ENCODE measurements at places on chromosomes 2 and 18. TPM values are rescaled to one million over a fixed set of nuclear protein-coding genes. Genes with fewer than 3 reads are reported as not detected.
A peak's percentile ranks its signal among the peaks of the same experiment; 100 is the strongest.

DNA sequence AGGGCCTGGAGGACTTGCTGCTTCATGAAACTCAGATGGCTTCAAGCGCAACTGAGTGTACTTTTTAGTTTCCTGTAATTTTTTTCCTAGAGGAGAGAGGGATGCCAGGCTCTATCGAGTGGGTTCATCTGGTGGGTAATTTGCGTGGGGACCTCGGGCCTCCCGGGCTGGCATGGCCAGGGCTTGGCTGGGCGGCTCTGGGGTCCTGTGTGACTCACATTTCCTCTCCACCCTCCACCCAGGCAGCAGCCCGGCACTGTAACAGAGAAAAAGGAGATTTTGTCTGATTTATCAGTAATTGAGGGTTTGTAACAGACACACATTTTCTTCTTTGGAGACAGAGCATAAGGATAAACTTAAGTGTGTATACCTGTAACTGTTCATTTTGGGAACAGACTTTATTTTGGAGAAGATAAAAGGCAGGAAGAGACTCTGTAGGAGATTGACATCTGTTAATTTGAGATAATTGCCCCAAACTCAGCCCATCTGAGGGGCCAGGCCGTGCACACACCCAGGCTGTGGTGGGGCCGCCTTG is 64.3 kb downstream of the NFATC1 start:
- DNase-seq: no peak

DNA sequence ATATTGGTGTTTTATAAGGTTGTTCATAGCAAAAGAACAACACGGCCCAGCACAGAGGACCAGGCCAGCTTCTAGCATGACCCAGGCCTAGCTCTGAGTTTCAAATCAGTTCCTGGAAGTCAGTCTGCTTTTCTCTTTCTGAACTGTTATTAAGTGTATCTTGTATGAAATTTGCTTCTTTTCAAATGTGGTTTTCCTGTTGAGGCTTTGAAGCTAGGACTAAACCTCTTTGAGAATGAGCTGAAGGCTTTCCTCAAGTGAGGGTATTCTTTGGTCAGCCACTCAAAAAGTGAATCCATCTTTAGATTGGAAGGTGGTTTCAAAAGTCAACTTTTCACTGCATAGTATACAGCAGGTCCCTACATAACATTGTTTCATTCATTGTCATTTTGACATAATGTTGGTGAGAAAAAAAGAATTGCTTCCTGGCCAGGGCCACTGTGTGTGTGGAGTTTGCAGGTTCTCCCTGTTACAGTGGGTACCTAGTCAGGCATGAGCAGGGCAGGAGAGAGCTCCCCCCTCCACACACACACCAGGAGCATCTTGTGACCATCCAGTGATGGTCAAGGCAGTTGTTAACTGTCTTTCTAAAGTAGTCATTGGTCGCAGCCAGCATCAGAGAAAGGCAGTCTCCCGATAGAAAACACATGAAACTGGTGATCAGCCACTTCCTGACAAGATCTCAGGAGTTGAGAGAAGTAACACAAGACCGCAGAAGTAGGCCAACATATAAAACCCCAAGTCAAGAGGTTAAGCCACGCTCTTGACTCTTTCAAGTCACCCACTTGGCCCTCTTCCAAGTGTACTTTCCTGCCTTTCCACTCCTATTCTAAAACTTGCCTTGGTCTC is 6.7 kb upstream of the ACAA2 start:
- DNase-seq: no peak

- no peak for DNase-seq
Observed at GRCh38 chr18:45571714-45572113, 43.6 kb upstream of the SLC14A2 start.

GRCh38 chr18:47413327-47413726 is 161.9 kb upstream of the SKOR2 start:
- DNase-seq: no peak

GRCh38 chr2:67165523-67165990 is 231.6 kb upstream of the ETAA1 start:
- no peak for DNase-seq

GRCh38 chr2:2636813-2637212 is 305.7 kb upstream of the MYT1L start:
- DNase-seq: no peak

GRCh38 chr18:23300231-23300805 is 152.8 kb upstream of the RIOK3 start:
- DNase-seq: no peak

DNA sequence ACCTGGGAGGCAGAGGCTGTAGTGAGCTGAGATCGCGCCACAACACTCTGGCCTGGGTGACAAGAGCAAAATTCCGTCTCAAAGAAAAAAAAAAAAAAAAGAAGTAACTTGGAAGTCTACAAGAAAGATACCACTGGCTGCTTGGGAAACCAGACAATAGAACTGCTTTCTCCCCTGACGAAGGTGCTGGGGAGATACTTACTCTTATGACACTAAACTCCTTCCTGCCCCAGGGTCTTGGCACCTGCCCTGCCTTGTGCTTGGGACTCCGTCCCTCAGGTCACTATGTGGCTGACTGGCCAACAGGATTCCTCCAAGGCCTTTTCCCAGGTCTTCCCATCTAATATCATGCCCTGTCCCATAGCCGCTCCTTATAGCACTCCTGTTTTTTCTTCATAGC is 30.7 kb downstream of the INPP5D start:
- no peak for DNase-seq

DNA sequence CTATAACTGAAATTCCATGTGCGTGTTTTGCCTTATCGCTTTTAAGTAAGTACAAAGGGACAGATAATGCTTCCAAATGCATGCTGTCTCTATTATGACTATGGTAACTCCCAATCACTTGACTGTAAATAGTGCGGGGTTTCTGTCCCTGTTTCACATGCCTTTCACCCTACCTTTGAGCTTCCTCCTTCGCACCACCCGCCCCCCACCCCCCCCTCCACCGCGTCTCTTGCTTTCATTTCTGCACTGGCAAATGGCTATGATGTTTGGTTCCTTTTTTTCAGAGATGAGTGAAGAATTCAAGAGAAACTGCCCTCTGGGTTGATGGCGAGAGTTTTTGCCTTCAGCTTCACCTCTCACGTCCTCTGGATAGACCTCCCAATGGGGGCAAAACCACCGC is 25.0 kb upstream of the SPP2 start:
- peak; percentile 7 for DNase-seq

GRCh38 chr18:8793445-8794155 is 88.2 kb downstream of the MTCL1 start:
- no peak for DNase-seq

DNA sequence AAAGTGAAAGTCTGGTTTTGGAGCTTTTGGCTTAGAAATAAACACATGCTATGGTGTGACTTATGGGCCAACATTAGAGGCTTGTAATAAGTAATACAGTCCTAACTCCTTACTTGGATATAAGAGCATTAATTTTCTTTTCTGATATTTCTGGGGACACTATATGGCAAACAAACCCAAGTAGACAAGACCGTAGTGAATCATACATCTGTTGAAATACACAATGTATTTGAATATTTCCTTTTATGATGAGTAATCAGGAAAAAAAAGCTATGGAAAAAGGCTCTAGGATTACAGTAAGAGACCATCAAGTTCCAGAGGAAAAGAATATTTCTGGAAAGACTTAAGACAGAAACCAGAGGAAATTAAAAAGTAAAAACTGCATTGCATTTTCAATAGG is 146.0 kb upstream of the CYP26B1 start:
- DNase-seq: no peak

DNA sequence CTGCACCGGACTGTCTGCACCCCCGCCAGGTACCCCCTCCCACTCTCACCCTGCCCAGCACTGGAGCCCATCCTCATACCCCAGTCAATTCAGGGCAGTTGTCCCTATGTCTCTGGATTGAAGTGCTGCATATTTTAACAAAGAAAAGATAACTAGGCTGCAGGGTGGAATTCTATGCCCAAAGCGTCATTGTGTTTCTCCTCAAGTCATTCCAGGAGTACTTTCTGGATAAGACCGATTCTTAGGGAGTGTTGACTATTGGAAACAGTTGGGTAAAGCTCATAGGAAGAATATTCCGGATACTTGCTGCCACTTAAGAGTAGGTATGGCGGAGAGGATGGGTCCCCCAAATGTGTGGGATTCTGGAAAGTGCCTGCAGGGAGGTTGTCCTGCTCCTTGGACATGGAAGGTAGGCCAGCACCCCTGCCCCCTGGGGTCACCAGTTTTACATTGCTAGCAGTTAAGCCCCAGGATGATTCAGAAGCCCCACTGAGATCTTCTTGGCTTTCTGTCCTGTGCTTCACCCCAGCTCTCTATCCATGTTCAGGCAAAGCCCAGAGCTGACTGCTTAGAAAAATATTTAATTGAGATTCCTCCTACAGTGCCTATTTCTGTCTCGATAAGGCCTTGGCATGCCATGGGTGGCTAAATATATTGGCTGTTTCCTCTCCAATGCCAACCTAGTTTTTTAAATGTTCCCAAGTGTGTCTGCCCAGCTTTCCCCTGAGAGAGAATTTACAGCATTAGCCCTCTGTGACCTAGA is 48.2 kb downstream of the RPL37A start:
- no peak for DNase-seq

DNA sequence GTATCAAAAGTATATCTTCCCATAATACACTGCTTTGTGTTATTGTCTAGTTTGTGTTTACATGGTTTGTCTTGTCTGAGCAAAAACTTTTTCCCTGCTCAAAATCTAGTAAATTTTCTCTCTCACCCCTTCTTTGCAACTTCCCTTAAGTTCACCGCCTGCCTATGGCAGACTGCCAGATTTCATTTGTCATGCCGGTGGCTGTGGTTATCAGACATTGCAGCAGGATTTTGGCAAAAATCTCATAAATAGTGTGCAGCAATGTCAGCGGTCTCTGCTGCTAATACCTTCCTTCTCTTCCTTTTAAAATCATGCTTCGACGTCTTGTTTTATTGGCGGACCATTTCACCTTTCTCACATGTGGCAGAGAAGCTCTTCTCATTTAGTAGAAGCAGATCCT is 45.6 kb upstream of the TMEM178A start:
- peak; percentile 73 for DNase-seq

DNA sequence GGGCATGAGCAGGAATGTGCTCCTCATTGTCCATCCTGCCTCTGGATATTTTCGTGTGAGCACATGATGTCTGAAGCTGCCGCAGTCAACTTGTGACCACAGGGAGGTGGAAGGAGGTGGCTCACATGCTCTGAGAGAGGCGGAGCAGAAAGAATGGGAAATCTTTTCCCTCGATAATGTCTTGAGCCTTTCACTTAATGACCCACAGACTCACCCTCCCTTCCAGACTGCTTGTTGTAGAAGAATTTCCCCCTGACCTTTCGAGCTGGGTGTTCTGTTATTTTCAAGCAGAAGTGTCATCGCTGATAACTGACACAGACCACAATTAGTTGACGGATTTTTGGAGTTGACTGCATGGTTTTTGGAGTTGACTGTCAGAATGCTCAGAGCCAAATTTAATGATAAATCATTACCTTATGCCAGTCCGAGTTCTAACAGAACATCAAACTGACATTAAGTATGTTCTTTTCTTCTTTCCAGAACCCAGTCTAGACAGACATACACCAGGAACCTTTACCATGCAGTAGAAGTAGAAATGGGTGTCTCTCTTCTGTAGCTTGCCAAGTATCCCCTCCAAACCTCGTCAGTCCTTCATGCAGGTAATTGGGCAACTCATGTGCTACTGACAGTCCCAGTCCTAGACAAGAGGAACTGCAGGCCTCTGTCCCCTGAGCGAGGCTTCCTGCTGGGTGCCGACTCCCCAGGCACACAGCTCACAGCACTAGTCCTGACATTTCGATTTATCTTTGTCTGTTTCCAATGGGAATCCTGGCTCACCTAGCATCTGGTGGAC is 29.4 kb upstream of the RTTN start:
- DNase-seq: peak; percentile 34

DNA sequence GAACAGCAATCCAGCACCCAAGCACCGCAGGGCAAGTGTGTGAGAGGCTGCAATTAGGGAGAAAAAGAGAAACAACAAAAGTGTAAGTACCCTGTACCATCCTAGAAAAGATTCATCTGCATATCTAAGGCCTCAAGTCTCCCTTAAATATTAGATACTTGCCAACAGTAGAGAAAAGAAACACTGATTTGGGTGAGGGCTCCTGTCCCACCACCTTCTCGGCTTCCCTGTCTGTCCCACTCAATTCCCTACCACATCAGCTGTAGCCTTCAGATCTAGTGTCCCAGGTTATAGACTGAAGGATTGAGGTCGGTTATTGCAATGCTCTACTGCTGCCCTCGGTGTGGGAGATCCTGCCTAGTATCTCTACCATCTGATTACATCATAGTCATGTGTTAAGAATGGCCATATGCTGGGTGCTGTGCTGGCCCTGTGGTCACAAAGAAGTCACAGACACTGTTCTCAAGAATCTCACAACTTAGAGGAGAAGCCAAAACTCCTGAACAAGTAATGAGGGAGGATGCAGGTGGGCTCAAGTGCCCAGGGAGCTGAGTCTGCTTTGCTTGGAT is 2.5 kb downstream of the RAX start:
- no peak for DNase-seq

The TUBA4B gene
- not detected for polyA plus RNA-seq

The SERPINB10 gene
- polyA plus RNA-seq: 1.3 TPM

The CD8B2 gene
- 0.04 TPM for polyA plus RNA-seq
